ENCODE measurements at places on chromosomes 4 and X. TPM values are rescaled to one million over a fixed set of nuclear protein-coding genes. Genes with fewer than 3 reads are reported as not detected.

The PABPC1L2A gene
- total RNA-seq: not detected

The RAB41 gene
- total RNA-seq: not detected

The ARHGAP4 gene
- 15.9 TPM for total RNA-seq

The AMOT gene
- total RNA-seq: 11.1 TPM

The SRPX gene
- total RNA-seq: 73.2 TPM

The CLDN24 gene
- total RNA-seq: not detected

The SATL1 gene
- not detected for total RNA-seq

The AKAP4 gene
- not detected for total RNA-seq

The ARX gene
- total RNA-seq: not detected

The KLB gene
- under 0.01 TPM for total RNA-seq

The GAGE13 gene
- not detected for total RNA-seq

The METTL14 gene
- 43.6 TPM for total RNA-seq

The PABPC5 gene
- total RNA-seq: 2.2 TPM

The RTL5 gene
- total RNA-seq: 13.0 TPM

The MAML3 gene
- total RNA-seq: 5.0 TPM

The BRS3 gene
- total RNA-seq: not detected

The FSTL5 gene
- 0.39 TPM for total RNA-seq

The GPR50 gene
- not detected for total RNA-seq

The PLP1 gene
- total RNA-seq: 29.2 TPM

The CYLC1 gene
- total RNA-seq: not detected

The MAGEA2 gene
- total RNA-seq: not detected

The GLRA2 gene
- total RNA-seq: not detected

The FAM9C gene
- not detected for total RNA-seq

The REELD1 gene
- total RNA-seq: not detected

The HMX1 gene
- total RNA-seq: not detected

The UGT8 gene
- total RNA-seq: 0.13 TPM

The PPM1K gene
- 54.2 TPM for total RNA-seq
